Esophagus muscularis mucosa (tissue), 4 donors: ENCODE measurements at places on chromosomes 16 and 17. TPM values are rescaled to one million over a fixed set of nuclear protein-coding genes. Genes with fewer than 3 reads are reported as not detected.

- H3K4me1 ChIP-seq: peaks cover 44% of the 10 kb centered on the region
- H3K36me3 ChIP-seq: peaks cover 17% of the 10 kb centered on the region
- H3K4me3 ChIP-seq: peak within 1 kb of the TSS; percentile 66
- no peak for DNase-seq
- H3K27me3 ChIP-seq: no peaks in the 10 kb centered on the region
Observed at GRCh38 chr16:726438-727290, at the start of the genes CCDC78 and HAGHL. TSS of gene CCDC78 (minus strand) at chr16:726443. CDS start at chr16:726367, 76 bp downstream. TSS of gene HAGHL (plus strand) at chr16:727106. CDS start at chr16:727510, 404 bp downstream.

DNA sequence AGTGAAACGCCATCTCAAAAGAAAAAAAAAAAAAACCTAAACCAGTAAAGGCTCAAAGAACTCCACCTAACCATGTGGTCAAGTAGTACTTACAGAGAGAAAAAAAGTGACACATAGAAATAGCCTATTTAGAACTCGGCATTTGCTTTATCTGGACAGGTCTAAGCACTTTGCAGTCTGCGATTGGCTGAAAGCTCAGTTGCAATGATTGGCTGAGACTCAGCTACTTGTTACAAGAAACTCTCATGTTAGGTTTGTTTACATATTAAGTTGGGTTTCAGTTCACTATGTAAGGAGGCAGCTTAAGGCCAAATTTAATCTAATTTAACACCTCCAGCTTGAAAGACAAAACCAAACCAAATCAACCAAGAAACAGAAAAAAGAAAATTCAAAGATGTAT lies 19.1 kb downstream of the ABCC3 start:
- no peaks in the 10 kb centered on the region for H3K27me3 ChIP-seq
- H3K36me3 ChIP-seq: no peaks in the 10 kb centered on the region
- H3K27ac ChIP-seq: no peak overlapping the region

GRCh38 chr16:4522051-4522581 lies 16.5 kb downstream of the CDIP1 start:
- H3K36me3 ChIP-seq: peaks cover 3% of the 10 kb centered on the region
- no peaks in the 10 kb centered on the region for H3K27me3 ChIP-seq
- H3K4me1 ChIP-seq: peaks cover 42% of the 10 kb centered on the region
- no peak for DNase-seq

GRCh38 chr16:85903559-85903958 lies 4.6 kb downstream of the IRF8 start:
- H3K4me3 ChIP-seq: no peak overlapping the region
- H3K4me1 ChIP-seq: peaks cover 19% of the 10 kb centered on the region
- no peaks in the 10 kb centered on the region for H3K27me3 ChIP-seq
- no peak for DNase-seq
- H3K36me3 ChIP-seq: no peaks in the 10 kb centered on the region

GRCh38 chr16:21163576-21163975 lies 5.1 kb downstream of the LDAF1 start:
- H3K4me1 ChIP-seq: peaks cover 65% of the 10 kb centered on the region
- H3K27ac ChIP-seq: peak overlapping the region; percentile 94
- no peaks in the 10 kb centered on the region for H3K27me3 ChIP-seq
- H3K4me3 ChIP-seq: no peak overlapping the region

- DNase-seq: no peak
- H3K27ac ChIP-seq: no peak overlapping the region
- H3K27me3 ChIP-seq: no peaks in the 10 kb centered on the region
- no peak overlapping the region for H3K4me3 ChIP-seq
Observed at GRCh38 chr17:3335876-3336275, 37.7 kb upstream of the OR3A1 start.

- H3K27me3 ChIP-seq: no peaks in the 10 kb centered on the region
- no peak for DNase-seq
- peak overlapping the region; percentile 79 for H3K27ac ChIP-seq
- H3K4me3 ChIP-seq: no peak overlapping the region
- H3K36me3 ChIP-seq: no peaks in the 10 kb centered on the region
Observed at GRCh38 chr16:49665482-49666230, 190.3 kb downstream of the ZNF423 start.

GRCh38 chr16:50692644-50692998 lies 785 bp upstream of the NOD2 start:
- H3K4me3 ChIP-seq: no peak overlapping the region
- no peak for DNase-seq
- peaks cover 34% of the 10 kb centered on the region for H3K4me1 ChIP-seq
- no peak overlapping the region for H3K27ac ChIP-seq
- H3K36me3 ChIP-seq: no peaks in the 10 kb centered on the region
- no peaks in the 10 kb centered on the region for H3K27me3 ChIP-seq

SEPTIN12 gene
- total RNA-seq: not detected

AIPL1 gene
- not detected for total RNA-seq

STH gene
- not detected for total RNA-seq

CDH5 gene
- 63.1 TPM for total RNA-seq
